Brain microvascular endothelial cell (primary cell): ENCODE measurements at places on chromosomes 4 and X.

DNA sequence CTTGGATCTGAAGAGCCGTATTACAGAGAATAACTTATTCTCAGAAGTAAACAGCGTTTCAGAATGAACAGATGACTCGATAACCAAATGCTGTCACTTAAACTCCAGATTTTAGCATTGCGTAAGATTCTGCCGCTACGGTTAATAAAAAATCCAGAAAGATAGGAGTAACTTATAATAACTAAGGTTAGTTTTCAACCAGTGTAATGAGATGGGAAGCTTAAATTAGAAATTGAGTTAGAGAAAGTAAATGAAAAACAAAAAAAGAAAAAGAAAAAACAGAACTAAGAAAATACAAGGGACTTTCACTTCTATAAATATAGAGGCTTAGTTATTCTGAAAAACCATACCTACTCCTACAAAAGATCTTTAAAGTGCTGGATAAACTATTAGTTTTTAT is 13.1 kb upstream of the PARM1 start:
- DNase-seq: no peak

DNA sequence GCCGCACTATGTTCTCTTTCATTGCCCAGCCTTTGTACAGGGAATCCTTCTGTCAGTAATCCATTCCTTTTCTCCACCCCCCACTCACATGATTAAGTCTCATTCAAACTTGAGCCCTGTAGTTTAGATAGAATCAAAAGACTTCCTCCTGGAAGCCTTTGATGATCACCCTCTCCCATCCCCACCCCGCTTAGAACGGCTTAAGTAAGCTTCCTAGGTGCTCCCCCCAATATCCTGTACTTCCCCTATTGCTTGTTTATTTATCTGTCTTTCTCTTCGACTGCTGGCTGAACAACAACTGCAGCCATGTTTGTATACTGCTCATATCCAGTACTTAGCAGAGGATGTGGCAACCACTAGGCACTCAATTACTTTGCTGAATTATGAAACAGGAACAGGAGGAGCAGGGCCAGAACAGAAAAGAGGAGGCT is 38.5 kb upstream of the GPC3 start:
- no peak for DNase-seq

- peak; percentile 76 for DNase-seq
These were observed 56.1 kb downstream of the PLS3 start for GRCh38 chrX:115616943-115617563.

DNA sequence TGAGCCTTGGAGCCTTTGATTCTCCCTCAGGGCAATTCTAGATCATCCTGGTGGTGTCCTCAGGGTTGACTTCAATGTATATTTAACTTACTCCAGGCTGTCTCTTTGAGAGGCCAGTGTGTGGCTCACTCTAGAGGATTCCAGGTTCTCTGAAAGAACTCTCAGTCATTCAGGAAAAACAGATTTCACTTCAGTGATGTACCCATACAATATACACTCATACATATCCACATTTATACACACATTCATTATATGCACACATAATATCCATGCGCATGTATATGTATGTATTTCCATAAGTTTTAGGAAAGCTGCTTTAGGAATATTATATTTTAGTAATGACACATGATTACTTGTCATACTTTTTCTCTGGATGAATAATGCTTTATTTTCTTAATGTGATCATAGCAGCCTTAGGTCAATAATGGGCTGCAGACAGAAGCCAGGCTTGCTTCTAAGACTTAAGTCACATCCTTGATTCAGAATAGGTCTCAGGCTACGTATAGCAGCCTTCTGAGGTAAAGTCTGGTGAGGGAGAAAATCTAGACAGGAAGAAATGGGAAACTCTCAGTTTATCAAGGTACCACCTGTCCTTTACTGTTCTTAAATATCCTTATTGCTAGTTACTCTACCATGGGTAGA is 397.0 kb downstream of the GPAT3 start:
- DNase-seq: peak; percentile 50

GRCh38 chr4:168538632-168539031 is 41.8 kb downstream of the PALLD start:
- DNase-seq: no peak

- no peak for DNase-seq
These were observed 214.4 kb upstream of the CPEB2 start for GRCh38 chr4:14787894-14788293.

DNA sequence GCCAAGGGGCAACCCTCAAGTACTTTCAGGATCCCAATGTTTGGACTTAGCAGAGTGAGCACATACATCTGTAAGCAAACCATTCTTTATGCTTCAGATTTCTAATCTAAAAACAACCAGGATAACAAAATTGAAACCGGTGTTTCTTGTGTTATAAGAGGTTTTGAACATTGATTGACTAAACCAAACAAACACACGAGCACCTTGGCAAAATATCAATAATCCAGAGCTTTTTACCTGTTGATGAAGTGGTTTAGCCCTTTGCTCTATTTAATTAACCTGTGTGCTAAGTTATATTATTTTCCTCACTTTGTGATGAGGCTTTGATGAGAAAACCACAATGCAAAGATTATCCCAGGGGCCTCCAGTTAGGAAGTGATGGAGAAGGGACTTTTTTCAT is 255.3 kb upstream of the CXXC4 start:
- no peak for DNase-seq

GRCh38 chr4:104489731-104490095 is 5.0 kb downstream of the CXXC4 start:
- DNase-seq: no peak

DNA sequence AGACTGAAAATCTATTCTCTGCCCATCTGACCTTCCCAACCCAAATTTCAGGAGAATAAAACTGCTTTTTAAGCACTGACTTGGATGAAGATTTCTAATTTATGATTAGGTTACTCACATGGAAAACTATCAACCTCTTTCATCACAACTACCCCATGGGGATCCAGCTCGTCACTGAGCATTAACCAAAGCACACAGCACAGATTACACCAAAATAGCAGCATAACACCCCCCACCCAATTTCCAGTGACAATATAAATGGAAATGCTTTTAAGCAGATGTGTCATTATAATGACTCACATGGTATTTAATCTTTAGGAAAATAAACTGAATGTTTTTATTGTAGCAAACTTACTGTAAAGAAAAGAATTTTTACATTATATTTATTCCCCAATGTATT is 9.7 kb downstream of the SERTM2 start:
- DNase-seq: no peak

- DNase-seq: no peak
These were observed 8.7 kb downstream of the FABP2 start for GRCh38 chr4:119313237-119313636.

- DNase-seq: no peak
These were observed 186.7 kb upstream of the FAT1 start for GRCh38 chr4:186910385-186910784.

GRCh38 chr4:123524958-123525628 is 128.5 kb downstream of the SPRY1 start:
- DNase-seq: no peak

- DNase-seq: no peak
These were observed 36.9 kb upstream of the CHIC1 start for GRCh38 chrX:73525928-73526690.

DNA sequence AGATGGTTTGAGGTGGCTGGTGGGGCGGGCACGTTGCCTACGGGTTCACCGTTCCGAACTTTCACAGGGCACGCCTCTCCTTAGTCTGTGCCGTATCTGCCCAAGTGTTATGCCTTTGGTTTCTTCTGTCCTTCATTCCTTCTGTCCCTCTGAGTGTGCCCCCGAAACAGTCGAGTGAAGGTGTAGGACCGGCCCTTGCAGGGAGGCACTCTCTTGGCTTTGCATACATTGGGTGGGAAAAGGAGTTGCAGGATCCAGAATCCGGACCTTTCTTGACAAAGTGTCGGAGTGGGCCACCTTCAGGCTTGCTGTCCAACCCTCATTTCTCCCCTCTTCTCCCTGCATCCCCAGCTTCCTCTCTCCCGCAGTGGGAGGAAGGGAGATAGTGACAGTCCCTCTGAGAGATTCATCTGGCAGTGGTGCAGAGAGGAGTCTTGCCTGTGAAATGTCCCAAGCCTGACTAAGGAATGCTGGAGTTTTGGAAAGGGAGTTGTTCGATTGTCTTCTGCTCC is 569 bp downstream of the ARFIP1 start:
- DNase-seq: peak; percentile 9

DNA sequence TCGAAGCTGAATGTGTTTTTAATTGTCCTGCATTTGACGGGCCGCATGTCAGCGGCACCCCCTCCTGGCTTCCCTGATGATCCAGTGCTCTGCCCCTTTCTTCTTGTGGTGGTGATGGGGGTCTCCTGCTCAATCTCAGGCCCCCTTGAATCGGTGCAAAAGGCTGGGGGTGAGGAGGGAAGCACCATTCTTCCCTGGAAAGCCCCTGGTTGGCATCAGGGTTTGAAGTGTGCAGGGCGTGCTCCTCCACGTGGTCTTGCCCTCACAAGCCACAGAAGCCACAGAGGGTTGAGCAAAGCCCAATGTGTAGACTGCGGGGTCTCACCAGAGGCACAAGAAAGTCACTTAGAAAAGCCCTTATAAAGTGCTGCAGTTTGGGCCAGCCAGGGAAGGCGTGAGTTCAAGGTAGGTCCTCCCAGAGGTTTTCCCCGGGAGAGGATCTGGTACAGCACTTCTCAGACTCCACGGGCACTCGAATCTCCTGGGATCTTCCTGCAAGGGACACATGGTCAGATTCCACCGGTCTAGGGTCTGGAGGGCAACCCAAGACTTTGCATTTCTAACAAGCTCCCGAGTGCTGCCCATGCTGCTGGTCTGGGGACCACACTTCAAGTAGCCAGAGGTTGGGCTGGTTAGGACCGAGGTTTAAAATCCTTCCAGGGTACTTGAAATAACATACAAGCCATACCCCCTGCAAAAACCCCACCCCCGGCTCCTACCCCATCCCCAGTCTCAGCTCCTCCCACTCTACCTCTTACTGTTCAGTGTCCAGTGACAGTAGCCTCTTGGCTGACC is 35.1 kb downstream of the PSAPL1 start:
- DNase-seq: no peak
